ENCODE measurements at places on chromosomes 13 and 19.

DNA sequence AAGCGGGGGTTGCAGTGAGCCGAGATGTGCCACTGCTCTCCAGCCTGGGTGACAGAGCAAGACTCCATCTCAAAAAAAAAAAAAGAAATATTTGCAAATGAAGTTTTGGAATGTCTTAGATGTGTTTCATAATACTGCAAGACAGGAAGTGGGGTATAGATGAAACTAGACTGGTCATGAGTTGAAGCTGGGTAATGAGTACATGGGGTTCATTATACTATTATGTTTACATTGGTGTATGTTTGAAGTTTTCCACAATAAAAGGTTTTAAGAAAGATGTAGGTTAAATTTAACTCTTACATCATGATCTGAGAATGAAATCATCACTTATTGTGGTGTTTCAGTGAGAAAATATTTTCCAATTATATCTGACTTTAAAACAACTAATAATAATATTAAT is 19.0 kb downstream of the FNDC3A start:
- no peak for DNase-seq

- no peak for DNase-seq
Measured at GRCh38 chr13:80441968-80442367, 101.0 kb upstream of the SPRY2 start.

DNA sequence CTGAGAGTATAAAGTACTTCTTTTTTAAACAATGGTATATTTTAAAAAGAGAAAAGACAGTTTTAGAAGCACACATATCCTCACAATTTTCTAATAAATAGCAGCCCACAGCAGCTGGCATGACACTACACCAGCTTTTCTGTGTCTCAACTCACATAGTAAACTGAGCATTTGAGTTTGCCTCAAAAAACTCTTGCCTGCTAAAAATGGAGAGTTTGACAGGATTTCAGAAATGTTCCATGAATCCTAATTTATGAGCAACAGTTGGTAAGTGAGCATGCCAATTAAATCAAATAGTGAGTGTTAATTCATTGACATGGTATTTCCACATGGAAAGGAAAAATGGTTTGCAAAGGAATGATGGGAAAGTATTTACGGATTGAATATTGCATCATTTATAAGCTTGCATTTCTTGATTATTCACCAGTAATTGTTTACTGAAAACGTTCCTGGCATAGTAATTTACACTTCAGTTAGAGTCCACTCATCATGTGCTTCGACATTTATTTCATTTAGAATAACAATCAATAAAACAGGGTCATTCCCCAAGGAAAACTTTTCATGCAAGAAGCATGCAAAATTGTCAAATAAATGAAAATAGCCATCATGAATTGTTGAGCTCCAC is 323.0 kb downstream of the EFNB2 start:
- no peak for DNase-seq

- no peak for DNase-seq
Measured at GRCh38 chr13:21138561-21138960, 37.8 kb downstream of the SKA3 start.

DNA sequence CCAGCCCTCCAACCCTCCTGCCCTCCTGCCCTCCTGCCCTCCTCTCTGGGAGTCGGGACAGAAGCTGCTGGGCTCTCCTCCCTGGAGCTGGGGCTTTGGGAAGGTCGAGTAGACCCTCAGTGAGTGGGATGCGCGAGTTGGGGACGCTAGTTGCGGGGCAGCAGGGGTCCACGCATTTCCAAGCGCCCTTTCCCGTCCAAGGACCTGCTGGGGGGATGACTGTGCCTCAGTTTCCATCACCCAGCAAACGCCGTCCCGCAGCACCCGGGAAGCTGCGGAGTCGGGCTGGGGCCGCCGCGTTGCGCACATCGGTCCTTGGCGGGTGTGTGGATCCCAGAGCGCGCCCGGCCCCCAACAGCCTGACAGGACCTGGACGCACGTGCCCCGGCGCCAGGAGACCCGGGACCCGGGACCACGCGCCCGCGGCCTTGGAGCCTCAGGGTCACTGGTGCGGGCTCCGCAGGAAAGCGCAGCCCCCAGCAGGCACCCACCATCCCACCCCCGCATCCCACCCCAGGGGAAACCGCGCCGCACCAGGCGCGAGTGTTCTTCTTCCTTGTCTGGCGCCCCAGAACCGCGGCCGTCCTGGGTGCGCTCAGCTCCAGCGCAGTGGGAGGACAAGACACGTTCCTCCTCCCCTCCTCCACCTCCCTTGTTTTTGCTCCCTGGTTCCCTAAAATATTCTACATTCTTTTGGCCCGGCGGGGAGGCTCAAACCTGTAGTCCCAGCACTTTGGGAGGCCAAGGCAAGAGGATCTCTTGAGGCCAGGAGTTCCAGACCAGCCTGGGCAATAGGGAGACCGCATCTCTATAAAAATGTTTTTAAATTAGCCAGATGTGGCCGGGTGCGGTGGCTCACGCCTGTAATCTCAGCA is 9.2 kb downstream of the ONECUT3 start:
- DNase-seq, result no peak

GRCh38 chr13:48728876-48729275 is 75.1 kb downstream of the CYSLTR2 start:
- DNase-seq, result no peak

DNA sequence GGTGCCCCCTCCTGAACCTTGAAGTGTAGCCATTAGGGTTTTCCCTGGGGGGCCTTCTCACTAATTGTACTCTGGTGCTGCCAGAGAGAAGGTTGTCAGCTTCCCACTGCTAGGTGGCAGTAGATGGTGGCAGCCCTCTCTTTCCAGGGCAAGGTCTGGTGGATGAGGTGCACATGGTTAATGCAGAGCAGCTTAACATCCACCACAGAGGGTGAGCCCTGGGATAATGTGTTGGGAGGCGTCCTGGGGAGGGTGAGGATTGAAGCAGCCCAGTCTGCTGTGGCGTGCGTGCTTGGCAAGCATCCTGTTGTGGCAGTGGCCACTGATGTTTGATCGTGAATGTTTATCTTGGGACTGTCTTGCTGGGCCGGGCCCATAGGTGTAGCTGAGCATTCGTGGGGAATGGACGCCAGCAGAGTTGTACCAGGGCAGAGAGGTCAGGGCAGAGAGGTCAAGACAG is 5.8 kb downstream of the EGLN2 start:
- no peak for DNase-seq

DNA sequence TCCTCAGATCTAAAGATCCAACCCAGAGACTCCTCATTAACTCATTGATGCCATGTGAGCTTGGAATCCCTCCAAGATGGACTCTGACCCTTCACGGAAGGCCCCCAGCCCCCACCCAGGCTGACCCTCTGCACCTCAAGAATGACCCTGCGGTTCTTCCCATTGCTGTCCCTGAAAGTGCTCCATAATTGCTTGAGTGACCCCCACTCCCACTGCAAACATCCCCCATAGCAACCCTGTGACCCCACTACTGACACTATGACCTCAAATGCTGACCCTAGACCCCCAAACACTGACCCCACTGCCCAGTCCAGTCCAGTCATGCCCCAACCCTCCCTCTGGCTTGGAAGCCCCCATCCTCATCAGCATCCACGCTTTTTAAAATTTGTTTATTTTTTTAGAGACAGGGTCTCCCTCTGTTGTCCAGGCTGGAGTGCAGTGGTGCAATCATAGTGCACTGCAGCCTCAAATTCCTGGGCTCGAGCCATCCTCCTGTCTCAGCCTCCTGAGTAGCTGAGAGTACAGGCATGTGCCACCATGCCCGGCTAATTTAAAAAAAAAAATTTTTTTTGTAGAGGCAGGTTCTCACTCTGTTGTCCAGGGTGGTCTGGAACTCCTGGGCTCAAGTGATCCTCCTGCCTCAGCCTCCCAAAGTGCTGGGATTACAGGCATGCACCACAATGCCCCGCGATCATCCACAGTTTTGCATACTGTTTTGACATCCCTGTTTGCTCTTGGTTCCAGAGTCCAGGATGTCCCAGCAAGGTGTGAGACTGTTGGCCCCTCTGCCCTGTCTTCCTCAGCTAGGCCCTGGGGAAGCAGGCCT is 855 bp downstream of the LYL1 start:
- DNase-seq, result no peak

- no peak for DNase-seq
Measured at GRCh38 chr13:24458736-24459135, 53.8 kb downstream of the PARP4 start.

DNA sequence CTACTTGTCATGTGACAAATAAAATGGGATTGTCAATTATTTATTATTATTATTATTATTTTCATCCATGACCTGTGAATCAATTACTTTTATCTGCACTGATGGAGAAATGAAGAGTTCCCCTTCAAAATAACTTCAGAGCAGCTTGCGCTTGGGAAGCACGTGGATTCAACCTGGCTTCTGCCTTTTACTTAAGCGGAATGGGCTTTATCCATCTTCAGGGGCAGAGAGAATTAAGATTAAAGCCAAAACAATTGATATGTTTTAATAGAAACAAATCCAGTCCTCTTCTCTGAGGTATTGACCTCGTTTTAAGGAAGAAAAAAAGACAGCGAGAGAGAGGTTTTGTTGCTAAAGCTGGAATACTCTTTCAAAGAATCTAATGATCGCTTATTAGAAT is 876 bp downstream of the SACS start:
- DNase-seq, result no peak

- peak; percentile 92 for DNase-seq
Measured at GRCh38 chr13:109817591-109818535, 31.5 kb upstream of the IRS2 start.

- no peak for DNase-seq
Measured at GRCh38 chr13:97761796-97762540, 191.5 kb upstream of the IPO5 start.

DNA sequence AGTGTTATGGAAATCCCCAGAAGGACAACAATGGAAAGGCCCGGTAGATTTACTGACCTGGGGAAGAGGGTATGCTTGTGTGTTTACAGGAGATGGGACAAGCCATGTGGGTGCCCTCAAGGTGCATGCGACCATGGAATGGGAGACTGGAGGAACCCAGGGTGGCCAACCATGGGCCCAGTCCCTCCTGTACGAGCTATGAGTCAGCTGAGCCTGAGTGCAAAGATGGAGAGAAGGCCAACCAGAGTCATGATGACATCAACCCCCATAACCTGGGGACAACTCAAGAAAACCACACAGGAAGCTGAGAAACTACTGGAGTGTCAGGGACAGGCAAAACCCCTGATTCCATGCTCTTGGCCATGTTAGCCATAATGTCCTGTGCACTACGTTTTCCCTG is 7.8 kb downstream of the ZNF350 start:
- DNase-seq, result no peak

- DNase-seq, result peak; percentile 97
Measured at GRCh38 chr19:10748927-10749434, 31.1 kb downstream of the DNM2 start.

DNA sequence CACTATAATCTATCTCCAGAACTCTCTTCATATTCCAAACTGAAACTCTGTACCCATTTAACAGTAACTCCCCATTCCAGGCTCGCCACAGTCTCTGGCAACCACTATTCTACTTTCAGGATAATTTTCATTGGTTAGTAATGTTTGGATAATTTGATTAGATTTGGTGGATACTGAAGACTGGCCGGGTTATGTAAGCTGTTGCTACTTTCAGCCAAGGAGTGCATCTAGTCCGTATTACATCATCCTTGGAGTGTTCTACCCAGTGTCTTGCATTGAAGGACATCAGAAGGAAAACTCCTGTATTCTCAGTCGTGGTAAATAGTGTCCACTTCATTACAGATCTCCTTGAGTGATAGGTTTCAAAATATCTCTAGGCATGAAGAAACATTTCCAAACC is 60.5 kb downstream of the PCCA start:
- no peak for DNase-seq

DNA sequence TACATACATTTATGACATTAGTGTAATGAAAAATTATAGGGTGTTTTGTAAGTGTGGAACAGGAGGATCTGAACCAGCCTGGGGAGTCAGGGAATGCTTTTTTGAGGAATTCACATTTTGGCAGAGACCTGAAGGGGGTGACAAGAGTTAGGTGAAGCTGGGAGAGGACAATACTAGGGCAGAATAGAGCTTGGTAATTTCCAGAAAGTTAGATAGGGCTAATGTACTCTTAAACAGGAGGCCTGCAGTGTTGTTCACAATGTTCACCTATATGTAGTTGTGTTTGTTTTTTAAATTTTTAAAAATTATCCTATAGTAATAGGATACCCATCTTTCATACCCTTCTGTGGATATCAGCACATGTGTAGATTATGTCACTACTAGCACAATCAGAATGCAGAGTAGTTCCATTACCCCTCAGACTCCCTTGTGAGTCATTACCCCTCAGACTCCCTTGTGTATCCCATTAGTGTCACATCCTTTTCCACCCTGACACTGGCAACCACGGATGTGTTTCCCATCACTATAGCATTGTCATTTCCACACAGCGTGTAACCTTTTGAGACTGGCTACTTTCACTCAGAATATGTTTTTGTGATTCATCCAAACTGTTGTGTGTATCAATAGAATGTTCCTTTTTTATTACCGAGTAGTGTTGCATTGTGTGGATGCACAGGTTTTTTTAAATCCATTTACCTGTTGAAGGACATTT is 43.1 kb downstream of the PCCA start:
- peak; percentile 42 for DNase-seq

DNA sequence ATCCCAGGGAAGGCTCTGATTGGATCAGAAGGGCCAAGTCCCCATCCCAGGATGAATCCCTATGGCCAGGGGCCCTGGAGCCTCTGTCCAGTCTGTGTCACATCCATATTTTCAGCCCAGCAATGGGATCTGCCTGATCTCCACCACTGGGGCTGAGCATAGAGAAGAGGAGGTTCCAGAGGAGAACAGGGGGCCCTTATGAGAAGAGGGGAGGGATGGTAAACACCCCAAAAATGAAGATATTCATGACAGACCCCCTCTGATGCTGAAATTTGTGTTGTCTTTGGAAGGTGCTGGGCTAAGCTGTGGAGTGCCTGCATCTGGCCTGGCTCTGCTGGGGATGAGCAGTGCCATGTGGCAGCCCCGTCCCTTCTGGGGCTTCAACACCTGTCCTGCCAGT is 14.5 kb downstream of the KLHL26 start:
- no peak for DNase-seq

- DNase-seq, result no peak
Measured at GRCh38 chr19:749811-750210, 1.1 kb upstream of the MISP start.

- DNase-seq, result no peak
Measured at GRCh38 chr13:77703408-77703807, 5.9 kb downstream of the SLAIN1 start.

All from DMS153 (cell line).